Nucleus accumbens (tissue), 56 donors: ENCODE measurements at places on chromosomes 1 and 21.
A peak's percentile ranks its signal among the peaks of the same experiment; 100 is the strongest.

- peak; percentile 39 for DNase-seq
These were observed 18.4 kb downstream of the MTX1 start for GRCh38 chr1:155226910-155227260.

DNA sequence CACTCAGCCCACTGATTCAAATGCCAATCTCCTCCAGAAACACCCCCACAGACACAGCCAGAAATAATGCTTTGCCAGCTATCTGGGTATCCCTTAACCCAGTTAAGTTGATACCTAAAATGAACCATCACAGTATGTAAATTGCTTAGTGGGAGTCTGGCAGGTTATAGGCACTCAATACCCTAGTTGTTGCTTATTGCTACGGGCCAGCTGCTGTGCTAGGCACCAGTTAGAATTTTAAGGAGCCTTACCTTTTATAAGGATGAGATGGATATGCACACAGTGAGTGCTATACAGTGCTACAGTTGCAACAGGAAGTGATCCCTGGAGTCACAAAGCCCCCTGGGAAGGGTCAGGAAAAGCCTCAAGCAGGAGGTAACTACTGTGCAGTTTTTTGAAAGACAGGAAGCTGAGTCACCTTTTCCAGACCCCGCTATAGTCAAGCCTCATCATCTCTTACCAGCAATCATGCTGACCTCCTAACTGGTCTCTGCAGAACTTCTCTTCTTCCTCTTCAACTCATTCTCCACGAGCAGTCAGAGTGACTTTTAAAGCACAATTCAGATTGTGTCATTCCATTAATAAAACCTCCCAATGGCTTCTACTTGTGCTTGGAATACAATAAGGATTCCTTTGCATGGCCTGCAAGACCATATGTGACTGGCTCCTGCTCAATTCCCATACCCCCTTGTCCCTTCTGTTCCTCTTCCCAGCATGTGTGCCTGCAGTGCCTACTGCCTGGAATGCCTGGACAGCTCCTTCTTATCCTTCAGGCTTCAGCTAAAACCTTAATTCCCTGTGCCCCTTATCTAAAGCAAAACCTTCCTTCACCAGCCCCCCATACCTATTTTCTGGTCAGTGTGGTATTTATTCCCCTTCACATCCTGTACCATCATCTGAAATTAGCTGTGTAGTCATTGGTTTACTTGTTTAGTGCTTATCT is 10.4 kb upstream of the TLR5 start:
- DNase-seq, result no peak

DNA sequence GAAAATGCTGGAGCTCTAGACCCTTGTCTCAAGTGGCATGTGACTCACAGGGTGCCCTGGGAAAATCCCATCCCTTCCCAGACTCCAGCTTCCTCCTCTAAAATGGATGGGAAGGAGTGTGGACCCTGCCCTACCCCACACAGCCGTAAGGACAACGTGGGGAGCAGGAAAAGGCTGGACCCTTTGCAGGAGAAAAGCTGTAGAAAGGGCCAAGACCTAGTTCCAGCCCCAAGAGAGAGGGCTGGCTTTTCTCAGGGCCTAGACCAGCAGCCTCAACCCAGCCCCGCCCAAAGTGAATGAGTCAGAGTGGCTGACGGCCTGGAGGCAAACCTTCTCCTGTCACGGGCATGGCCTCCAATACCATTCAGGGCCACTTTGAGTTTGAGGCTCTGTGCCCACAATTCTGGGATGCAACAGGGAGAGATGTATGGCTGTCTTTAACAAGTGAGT is 1.1 kb downstream of the LAMB3 start:
- no peak for DNase-seq

GRCh38 chr21:36735201-36735515 is 36.2 kb downstream of the SIM2 start:
- DNase-seq, result no peak

DNA sequence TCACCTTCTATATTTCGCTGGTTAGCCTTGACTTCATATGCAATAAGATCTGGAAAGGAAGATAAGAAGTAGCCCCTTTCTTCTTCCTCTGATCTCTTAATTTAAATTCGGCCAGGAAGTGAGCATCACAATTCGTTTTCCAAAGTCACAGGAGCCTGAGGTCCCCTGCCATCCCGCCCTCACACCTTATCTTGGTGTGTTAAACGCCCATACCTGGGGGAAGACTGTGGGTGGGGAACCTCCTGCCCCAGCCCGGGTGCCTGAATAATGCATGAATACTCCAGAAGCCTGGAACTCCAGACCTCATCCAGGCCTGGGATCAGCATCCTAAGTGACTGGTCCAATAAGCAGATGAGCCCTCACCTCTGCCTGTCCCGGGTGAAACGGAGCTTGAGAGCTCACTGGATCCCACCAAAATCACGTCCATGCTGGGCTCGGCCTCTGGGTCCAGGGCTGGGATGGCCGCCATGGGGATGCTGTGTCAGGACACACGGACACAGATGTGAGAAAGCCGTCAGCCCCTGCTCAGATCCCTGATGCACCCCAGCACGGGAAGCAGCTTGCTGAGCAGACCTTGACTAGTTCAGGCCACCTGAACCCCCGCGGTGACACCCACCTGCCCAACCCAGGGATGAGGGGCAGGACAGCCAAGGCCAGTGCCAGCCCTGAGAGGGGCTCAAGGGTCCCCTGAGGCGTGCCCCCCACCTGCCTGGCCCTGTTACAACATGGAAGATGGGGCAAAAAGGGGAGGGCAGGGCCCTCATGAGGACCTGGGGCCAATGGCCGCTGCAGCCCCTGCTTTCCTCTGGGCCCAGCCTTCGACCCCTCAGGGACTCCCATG is 686 bp downstream of the DNMT3L start:
- no peak for DNase-seq

DNA sequence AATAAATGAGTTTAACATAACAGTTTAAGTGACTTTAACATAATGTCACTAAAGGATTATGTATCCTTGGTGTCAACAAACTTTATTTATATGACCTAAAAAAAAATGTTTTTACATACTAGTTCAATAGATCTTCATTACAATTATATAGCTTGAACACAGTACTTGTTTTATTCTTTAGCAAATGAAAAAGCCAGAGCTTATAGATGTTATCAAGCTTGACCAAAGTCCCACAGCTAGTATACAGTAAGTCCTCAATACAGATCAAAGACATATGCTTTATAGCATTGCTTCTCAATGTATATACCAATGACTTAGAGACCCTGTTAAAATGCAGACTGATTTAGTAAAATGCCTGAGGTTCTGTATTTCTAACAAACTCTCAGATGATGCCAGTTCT is 42.4 kb downstream of the UCHL5 start:
- no peak for DNase-seq

DNA sequence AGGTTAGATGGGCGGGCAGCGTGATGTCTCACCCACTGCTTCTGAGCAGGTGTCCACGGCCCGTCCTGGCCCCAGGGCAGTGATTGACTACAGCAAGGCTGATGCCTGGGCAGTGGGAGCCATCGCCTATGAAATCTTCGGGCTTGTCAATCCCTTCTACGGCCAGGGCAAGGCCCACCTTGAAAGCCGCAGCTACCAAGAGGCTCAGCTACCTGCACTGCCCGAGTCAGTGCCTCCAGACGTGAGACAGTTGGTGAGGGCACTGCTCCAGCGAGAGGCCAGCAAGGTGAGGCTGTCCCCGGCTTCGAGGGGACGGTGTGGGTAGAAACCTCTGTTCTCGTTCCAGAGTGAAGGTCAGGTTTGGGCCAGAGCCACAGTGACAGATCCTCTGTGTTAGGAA is 12.2 kb downstream of the DDOST start:
- DNase-seq, result no peak

GRCh38 chr21:36466061-36466511 is 13.8 kb downstream of the CLDN14 start:
- no peak for DNase-seq

GRCh38 chr1:234582681-234583301 is 27.2 kb downstream of the IRF2BP2 start:
- no peak for DNase-seq

DNA sequence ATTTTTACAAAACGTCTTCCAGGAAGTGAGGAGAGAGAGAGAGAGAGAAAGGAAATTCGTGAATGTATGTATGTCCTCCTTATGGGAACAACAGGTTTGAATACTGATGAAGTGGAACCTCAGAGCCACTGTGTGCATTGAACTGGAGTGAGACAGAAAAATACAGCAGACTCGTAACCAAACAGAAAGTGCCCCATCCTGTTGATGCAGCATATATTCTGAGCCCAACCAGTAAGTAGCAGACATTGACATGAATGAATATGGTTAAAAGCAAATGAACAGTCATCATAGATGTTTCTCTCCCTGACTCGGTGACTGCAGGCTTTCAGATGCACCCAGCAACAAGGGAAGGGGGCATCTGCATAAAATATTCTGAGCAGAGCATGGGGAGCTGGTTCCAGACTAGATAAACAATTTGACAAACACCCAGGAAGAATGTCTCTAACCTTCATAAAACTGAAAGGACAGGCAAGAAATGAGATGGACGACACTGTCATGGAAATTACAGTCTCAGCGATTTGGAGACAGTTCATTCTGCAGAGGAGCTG is 471.0 kb upstream of the PBX1 start:
- no peak for DNase-seq

GRCh38 chr1:43619996-43620920 is 29.7 kb upstream of the KDM4A start:
- no peak for DNase-seq

GRCh38 chr1:69993810-69994209 is 211.6 kb downstream of the LRRC40 start:
- DNase-seq, result no peak

DNA sequence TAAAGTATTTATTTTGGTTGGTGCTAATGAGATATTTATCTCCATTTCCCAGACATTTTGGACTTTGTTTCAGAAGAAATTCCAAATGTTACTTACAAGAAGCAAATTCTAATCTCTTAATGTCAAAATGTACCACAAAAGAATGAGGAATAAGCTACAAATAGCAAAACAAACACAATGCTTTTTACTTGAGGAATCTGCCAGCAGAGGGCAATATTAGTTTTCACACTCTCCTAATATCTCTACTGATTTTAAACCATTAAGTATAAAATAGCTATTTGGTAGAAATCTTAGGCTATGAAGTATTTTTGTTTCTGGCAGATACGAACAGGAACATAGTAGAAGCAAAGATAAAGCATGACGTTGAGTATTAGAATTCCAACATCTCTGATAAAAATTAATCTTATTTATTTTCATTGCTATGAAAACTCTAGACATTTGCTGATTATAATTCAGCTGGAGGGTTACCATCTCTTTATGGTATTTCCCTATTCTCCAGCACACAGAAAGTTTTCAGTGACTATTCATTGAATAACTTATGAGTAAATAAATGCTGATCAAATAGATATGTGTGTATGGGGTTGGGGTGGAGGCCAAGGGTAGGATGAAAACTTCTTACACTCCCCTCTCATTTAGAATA is 13.4 kb upstream of the HMCN1 start:
- DNase-seq, result no peak

GRCh38 chr1:202164271-202165037 is 4.1 kb upstream of the PTPN7 start:
- DNase-seq, result no peak

DNA sequence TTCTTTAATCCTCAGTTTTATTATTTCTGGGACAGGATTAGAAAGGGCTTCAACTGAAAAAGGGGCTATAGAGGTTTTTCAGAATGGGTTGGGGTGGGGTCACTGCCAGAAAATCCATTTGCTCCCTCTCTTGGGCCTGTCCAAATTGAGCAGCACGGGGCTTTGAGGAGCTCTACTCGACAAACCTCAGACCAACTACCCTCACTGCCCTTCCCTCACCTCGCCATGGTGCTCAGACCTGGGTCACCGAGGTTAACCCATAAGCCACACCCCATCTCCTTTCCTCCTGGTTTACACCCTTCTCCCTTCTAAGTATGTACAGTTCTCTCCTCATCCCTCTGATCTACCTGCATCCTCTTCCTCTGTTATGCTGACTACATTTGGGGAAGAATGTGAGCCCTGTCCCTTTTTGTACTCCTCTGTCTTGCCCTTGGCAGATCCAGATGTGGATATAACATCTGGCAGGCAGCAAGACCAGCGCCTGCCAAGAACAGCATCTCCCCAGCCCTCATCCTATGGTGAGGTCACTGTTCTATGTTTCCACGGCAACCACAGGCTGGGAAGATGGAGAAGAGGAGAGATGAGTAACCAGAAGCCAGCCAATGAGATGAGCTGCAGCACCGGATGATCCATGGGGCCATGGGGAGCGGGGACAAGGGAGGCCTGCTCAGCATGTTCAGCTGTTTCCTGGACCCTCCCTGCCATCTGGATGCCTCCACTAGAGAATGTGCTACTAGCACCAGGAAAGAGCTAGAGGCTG is 3.7 kb upstream of the FABP3 start:
- DNase-seq, result peak; percentile 81

DNA sequence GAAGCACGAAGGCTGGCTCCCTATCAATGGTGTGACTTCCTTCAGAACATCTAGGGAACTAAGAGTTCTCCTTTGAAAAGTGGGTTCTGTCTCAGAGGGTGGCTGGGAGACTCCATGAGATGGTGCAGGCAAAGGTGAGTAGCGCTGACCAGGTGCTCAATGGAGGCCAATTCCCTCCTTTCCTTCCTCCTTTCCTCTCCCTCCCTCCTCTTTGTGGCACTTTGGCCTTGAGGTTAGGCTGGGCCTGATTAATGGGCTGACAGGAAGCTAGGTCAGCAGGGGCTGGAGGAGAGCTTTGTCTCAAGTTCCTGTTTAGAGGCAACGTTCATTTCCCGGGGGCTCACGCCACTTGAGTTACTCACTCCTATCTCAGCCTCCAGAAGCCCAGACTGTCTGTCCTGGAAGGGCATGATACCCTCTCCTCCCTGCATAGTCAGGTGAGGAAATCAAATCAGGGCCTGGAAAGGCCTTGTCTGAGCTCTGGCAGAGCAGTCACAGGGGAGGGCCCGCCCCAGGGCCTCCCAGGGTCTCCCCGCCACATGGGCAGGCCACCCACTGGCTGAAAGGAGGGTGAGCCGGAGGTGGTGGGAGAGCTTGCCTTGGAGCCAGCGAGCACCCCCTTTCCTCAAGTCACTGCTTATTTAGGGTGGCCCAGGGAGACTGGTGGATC is 58.4 kb upstream of the SSBP3 start:
- no peak for DNase-seq

DNA sequence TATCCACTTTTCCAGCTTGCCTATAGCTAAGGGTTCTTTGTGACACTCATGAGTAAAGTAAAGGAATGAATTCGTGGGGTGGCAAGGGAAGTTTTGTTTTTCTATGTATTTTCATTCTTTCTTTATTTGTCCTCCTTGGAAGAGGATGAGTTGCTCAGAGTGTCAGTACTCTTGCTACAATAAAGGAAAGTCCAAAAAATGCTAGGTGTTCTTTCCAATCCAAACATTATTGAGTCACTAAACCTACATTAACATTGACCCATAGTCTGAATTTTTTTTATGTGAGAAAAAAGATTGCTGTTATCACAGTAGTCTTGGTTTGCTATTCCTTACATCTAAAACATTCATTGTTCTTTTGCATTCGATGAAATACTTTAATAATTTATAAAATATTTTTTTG is 959.9 kb upstream of the ADGRL4 start:
- DNase-seq, result no peak
